ENCODE measurements at places on chromosomes 2 and 18. TPM values are rescaled to one million over a fixed set of nuclear protein-coding genes. Genes with fewer than 3 reads are reported as not detected.

GRCh38 chr2:240685771-240686371 lies 3.2 kb upstream of the AQP12B start:
- H3K4me3 ChIP-seq: no peak overlapping the region
- peaks cover 7% of the 10 kb centered on the region for H3K4me1 ChIP-seq
- no peaks in the 10 kb centered on the region for H3K36me3 ChIP-seq
- H3K27ac ChIP-seq: no peak overlapping the region
- DNase-seq: no peak

GRCh38 chr2:239277401-239278085 lies 123.3 kb downstream of the HDAC4 start:
- H3K27ac ChIP-seq: no peak overlapping the region
- no peaks in the 10 kb centered on the region for H3K36me3 ChIP-seq
- peaks cover 34% of the 10 kb centered on the region for H3K27me3 ChIP-seq
- no peak overlapping the region for H3K4me3 ChIP-seq
- H3K4me1 ChIP-seq: peaks cover 17% of the 10 kb centered on the region

GRCh38 chr18:33538418-33539042 lies 39.5 kb upstream of the ASXL3 start:
- no peaks in the 10 kb centered on the region for H3K36me3 ChIP-seq
- H3K4me3 ChIP-seq: no peak overlapping the region
- no peaks in the 10 kb centered on the region for H3K27me3 ChIP-seq
- H3K27ac ChIP-seq: no peak overlapping the region
- no peak for DNase-seq

DNA sequence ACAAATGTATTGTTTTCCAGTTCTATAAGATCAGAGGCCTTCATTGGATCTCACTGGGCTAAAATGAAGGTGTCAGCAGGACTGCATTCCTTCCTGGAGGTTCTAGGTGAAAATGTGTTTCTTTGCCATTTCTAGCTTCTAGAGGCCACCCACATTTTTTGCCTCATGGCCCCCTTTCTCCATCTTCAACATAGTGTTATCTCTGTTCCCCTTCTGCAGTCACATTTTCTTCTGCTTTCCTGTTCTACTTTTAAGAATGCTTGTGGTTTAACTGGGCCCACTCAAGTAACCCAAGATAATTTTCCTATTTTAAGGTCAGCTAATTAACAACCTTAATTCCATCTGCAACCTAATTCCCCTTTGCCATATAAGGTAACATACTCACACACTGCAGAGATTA lies 36.1 kb downstream of the METTL21A start:
- no peak for DNase-seq
- H3K27ac ChIP-seq: no peak overlapping the region
- H3K4me3 ChIP-seq: no peak overlapping the region
- peaks cover 7% of the 10 kb centered on the region for H3K4me1 ChIP-seq
- H3K36me3 ChIP-seq: peaks cover 88% of the 10 kb centered on the region

UGT1A4 gene
- total RNA-seq: not detected

CCDC121 gene
- 0.71 TPM for total RNA-seq

FAM237A gene
- not detected for total RNA-seq

GPC1 gene
- 1.1 TPM for total RNA-seq

CFAP221 gene
- total RNA-seq: not detected
